ENCODE measurements at places on chromosomes 1 and 21. TPM values are rescaled to one million over a fixed set of nuclear protein-coding genes. Genes with fewer than 3 reads are reported as not detected.

DNA sequence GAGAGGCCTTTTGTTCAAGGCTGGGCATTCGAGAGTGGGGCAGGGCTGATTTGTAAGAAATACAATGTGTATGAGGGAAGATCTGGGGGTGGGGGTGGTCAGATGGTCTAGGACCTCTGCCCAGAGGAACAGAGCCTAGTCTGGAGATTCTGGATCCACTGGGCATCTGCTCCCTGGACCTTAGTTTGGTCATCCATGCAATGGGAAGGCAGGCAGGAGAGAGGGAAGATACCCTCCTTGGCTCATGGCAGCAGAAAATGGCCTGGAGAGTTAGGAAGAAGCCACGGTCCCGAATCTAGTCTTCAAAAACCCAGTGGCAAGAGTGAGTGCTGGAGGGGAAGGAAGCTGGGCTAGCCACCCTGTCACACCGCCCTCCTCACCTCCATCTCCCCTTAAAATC is 38.8 kb downstream of the CITED4 start:
- no peak for DNase-seq
- H3K27me3 ChIP-seq = peaks cover 3% of the 10 kb centered on the region
- H3K27ac ChIP-seq = no peak overlapping the region
- no peaks in the 10 kb centered on the region for H3K36me3 ChIP-seq

DNA sequence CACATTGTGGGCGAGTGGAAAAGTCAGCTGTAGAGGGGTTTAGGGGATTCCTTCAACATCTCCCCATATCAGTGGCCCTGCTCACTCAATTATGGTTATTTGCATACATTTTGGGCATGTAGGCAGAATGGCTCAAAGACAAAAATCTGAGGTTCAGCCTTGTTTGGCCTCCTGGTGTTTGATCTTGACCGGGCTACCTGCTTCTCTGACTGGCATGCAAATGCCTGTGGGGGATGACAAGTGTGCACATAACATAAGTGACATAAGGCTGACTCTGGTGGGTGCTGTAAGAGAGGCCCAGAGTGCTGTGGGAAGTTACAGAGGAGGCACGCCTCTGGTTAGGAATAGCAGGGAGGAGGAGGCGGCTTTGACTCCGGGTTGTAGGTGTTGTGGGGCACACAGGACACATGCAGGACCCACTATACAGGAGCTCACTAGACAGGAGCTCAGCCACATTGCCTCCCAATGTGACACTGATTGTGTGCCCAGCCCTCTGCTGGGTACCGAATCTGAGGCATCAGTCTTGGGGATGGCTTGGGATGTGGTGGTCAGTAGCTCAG is 29.4 kb upstream of the IL19 start:
- H3K27me3 ChIP-seq = no peaks in the 10 kb centered on the region
- no peak for DNase-seq
- peaks cover 5% of the 10 kb centered on the region for H3K4me1 ChIP-seq
- no peaks in the 10 kb centered on the region for H3K36me3 ChIP-seq
- no peak overlapping the region for H3K4me3 ChIP-seq

GRCh38 chr1:159214149-159214760 is 9.6 kb downstream of the ACKR1 start:
- no peaks in the 10 kb centered on the region for H3K36me3 ChIP-seq
- no peak overlapping the region for H3K4me3 ChIP-seq
- H3K27me3 ChIP-seq = no peaks in the 10 kb centered on the region
- peaks cover 6% of the 10 kb centered on the region for H3K4me1 ChIP-seq
- DNase-seq = peak; percentile 28
- H3K27ac ChIP-seq = no peak overlapping the region

- H3K27ac ChIP-seq = no peak overlapping the region
- no peak for DNase-seq
Measured at GRCh38 chr1:236161230-236161629, 18.9 kb downstream of the GPR137B start.

GRCh38 chr1:226668173-226668560 is 70.9 kb downstream of the ITPKB start:
- no peaks in the 10 kb centered on the region for H3K27me3 ChIP-seq
- H3K27ac ChIP-seq = no peak overlapping the region
- peaks cover 63% of the 10 kb centered on the region for H3K4me1 ChIP-seq

DNA sequence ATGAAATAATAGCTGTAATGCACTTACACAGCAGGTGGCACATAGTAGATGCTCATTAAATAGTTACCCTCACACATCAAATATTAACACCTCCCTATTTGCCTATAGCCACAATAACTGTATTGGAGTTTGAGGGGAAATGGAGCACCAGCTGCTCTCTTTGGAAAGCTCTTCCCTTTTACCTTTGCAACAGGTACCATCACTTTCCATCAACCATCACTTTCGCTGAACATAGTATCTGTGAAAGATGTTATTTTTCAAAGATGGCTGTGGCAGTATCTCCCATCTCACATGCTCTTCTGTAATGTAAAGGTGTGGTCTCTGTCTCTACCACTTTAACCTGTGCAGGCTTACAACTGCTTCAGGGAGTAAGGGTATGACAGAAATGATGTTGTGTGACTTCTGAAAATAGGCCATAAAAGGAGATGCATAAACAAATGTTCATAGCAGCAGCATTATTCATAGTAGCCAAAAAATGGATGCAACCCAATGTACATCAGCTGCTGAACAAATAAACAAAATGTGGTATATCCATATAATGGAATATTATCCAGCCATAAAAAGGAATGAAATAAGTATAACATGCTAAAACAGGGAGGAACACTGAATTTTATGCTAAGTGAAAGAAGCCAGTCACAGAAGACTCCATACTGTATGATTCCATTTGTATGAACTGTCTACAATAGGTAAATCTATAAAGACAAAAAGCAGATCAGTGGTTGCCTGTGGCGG is 288.3 kb downstream of the AKT3 start:
- DNase-seq = no peak
- no peaks in the 10 kb centered on the region for H3K27me3 ChIP-seq
- H3K4me1 ChIP-seq = no peaks in the 10 kb centered on the region
- no peak overlapping the region for H3K4me3 ChIP-seq
- H3K36me3 ChIP-seq = no peaks in the 10 kb centered on the region

- H3K27me3 ChIP-seq = no peaks in the 10 kb centered on the region
- DNase-seq = peak; percentile 52
- H3K4me1 ChIP-seq = peaks cover 34% of the 10 kb centered on the region
Measured at GRCh38 chr1:24695202-24695974, 49.9 kb upstream of the CLIC4 start.

DNA sequence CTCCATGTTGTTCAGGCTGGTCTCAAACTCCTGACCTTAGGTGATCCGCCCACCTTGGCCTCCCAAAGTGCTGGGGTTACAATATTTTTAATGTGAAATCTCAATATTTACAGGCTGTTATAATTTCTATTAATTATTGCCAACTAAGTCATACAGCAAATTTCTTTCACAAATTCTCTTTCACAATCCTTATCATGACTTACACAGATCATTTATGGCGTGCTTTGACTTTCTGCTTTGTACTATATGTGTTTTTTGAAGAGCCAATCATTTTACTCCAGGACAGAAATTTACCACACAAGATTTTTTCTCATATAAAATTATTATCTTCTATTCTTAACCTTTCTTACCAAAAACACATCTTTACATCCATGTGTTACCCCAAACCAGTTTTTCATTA is 1729.9 kb downstream of the NCAM2 start:
- no peaks in the 10 kb centered on the region for H3K36me3 ChIP-seq
- no peak overlapping the region for H3K27ac ChIP-seq
- DNase-seq = no peak
- H3K4me1 ChIP-seq = no peaks in the 10 kb centered on the region
- H3K4me3 ChIP-seq = no peak overlapping the region
- no peaks in the 10 kb centered on the region for H3K27me3 ChIP-seq

DNA sequence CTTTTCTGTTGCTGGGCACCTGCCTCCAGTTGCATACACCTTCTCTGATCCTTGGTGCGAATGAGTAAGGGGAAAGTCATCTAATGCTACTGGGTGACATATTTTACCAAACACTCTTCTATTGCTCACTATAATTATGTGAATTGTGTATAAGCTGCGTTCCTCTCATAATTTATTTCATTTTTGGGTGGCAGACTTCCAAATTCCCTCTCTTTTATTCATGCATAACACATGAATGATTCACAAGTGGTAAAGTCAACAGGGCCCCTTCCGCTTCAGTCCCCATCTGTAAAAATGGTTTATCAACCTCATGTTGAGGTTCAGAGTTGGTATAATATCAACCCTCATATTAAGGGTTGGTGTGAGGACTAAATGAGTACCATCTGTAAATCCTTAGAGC is 3.2 kb upstream of the QSOX1 start:
- peaks cover 23% of the 10 kb centered on the region for H3K4me1 ChIP-seq
- H3K36me3 ChIP-seq = no peaks in the 10 kb centered on the region
- DNase-seq = no peak
- H3K4me3 ChIP-seq = no peak overlapping the region
- H3K27me3 ChIP-seq = no peaks in the 10 kb centered on the region

Gene TEX38
- total RNA-seq = not detected

Gene KISS1
- not detected for total RNA-seq

Gene GBP1
- total RNA-seq = 59.7 TPM

Gene SLC6A9
- 23.1 TPM for total RNA-seq

Gene C1QA
- total RNA-seq = 357 TPM

Data from upper lobe of left lung (tissue), 6 donors.